ENCODE measurements at places on chromosomes 2 and 18. TPM values are rescaled to one million over a fixed set of nuclear protein-coding genes. Genes with fewer than 3 reads are reported as not detected.

GRCh38 chr18:8942021-8942908 lies 160.2 kb upstream of the NDUFV2 start:
- H3K4me1 ChIP-seq, result peaks cover 3% of the 10 kb centered on the region
- DNase-seq, result no peak
- no peaks in the 10 kb centered on the region for H3K27me3 ChIP-seq
- H3K36me3 ChIP-seq, result no peaks in the 10 kb centered on the region
- no peak overlapping the region for H3K27ac ChIP-seq
- H3K4me3 ChIP-seq, result no peak overlapping the region

DNA sequence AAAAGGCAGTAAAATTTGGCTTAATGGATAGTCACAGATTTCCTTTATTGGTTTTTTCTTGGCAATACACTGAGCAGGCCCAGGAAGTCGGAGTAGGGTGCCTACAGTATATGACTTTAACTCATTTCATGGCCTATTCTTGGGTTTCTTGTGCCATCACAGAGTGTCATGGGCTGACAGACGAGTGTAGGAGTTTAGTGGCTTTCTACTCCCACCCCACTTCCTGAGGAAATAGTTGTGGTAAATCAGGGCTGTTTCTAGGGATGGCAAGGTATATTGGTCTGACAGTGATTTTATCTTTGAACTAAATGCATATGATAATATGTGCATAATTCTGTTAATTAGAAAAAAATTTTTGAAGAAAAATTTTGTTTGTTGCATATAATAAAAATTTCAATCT lies 100.1 kb downstream of the PLCL1 start:
- H3K27me3 ChIP-seq, result no peaks in the 10 kb centered on the region
- no peak overlapping the region for H3K4me3 ChIP-seq
- peak; percentile 14 for DNase-seq
- H3K36me3 ChIP-seq, result no peaks in the 10 kb centered on the region

DNA sequence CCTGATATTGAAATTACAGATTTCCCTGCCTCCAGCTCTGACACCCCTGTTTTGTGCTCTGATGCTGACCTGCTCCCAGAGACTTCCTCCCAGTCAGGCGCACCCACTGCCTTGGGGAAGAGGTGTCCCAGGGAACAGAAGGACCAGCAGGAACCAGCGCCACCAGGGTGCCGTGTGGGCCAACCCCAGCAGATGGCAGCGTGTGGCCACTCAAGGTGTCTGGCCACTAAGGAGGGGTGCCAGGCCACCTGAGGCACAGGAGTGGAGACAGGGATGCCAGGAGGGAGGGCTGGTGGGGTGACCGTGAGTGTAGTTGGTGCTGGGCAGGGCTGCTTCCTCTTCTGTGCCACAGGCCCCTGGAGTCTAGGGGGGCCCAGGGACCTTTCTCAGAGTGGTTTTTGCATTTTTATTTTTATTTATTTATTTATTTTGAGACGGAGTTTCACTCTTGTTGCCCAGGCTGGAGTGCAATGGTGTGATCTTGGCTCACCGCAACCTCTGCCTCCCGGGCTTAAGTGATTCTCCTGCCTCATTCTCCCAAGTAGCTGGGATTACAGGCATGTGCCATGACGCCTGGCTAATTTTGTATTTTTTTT lies 56.0 kb downstream of the TEX44 start:
- H3K36me3 ChIP-seq, result no peaks in the 10 kb centered on the region
- H3K4me1 ChIP-seq, result peaks cover 17% of the 10 kb centered on the region
- DNase-seq, result peak; percentile 89

GRCh38 chr2:14654835-14655282 lies 22.3 kb downstream of the LRATD1 start:
- no peak overlapping the region for H3K4me3 ChIP-seq
- DNase-seq, result no peak
- H3K27ac ChIP-seq, result no peak overlapping the region
- no peaks in the 10 kb centered on the region for H3K27me3 ChIP-seq
- H3K4me1 ChIP-seq, result no peaks in the 10 kb centered on the region

- peak; percentile 92 for DNase-seq
- H3K4me1 ChIP-seq, result peaks cover 37% of the 10 kb centered on the region
These were observed 84.7 kb downstream of the GLI2 start for GRCh38 chr2:120820263-120820952.

DNA sequence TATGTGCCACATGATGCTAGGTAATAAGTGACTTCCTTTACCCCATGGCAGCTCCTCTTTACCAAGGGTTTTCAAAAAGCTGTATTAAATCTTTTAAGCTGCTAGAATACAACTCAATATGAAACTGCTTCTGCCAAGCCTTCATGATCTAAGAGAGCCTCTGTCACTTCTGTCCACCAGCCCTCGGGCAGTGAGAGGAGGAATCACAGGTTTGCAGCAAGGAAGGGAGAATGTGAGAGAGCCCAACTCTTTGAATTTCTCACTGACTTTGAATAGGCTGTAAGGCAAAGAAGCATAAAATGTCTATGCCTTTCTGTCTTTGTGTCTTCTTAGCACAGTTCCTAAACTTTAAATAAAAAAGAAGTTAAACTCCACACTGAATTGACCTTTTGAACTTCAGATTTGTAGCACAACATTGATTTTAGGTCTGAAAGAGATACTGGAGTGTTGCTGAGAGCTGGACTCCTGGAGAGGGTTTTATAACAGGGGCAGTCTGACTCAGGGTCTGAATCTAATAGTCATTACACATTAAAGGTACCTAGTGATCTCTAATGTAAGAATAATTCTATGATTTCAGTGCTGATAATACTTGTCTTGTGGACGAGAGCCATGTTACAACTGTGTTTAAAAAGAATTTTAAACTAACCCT lies 48.1 kb upstream of the SATB2 start:
- peaks cover 17% of the 10 kb centered on the region for H3K27me3 ChIP-seq
- DNase-seq, result no peak
- H3K4me1 ChIP-seq, result no peaks in the 10 kb centered on the region
- H3K27ac ChIP-seq, result no peak overlapping the region
- H3K4me3 ChIP-seq, result no peak overlapping the region

DNA sequence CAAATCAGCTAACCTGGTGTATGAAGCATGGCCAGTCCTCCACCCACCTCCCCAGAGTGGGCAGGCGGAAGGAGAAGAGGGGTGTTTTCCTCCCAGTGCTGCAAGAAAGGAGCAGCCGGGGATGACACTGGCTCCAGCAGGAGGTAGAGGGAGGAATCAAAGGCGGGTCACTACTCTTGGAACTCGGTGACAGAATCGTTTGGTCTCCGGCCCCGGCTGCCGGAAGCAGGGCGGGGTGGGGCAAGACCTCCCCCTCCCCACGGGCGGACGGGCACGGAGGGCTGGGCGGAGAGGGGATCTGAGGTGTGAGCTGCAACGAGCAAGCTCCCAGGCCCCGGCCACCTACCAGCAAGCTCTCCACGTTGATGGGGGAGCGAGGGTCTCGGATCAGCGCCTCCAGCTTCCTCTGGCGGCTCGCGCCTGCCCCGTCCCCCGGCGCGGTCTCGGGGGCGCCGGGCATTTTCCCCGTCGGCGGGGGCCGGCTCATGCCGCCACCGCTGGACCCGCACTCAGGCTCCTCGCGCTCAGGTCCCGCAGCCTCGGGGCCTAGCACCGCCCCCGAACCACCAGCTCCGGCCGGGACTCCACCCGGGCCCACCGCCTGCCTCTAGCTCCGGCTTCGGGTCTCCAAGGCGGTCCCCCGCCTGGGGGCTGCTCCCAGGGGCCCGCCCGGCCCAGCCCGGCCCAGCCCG lies 640 bp downstream of the ROCK2 start:
- peaks cover 61% of the 10 kb centered on the region for H3K4me1 ChIP-seq
- peak overlapping the region; percentile 82 for H3K4me3 ChIP-seq
- peak overlapping the region; percentile 96 for H3K27ac ChIP-seq
- H3K36me3 ChIP-seq, result no peaks in the 10 kb centered on the region
- no peaks in the 10 kb centered on the region for H3K27me3 ChIP-seq
- DNase-seq, result peak; percentile 32

Gene MAP3K19
- total RNA-seq, result 1.1 TPM

Gene DLX2
- not detected for total RNA-seq

DNA sequence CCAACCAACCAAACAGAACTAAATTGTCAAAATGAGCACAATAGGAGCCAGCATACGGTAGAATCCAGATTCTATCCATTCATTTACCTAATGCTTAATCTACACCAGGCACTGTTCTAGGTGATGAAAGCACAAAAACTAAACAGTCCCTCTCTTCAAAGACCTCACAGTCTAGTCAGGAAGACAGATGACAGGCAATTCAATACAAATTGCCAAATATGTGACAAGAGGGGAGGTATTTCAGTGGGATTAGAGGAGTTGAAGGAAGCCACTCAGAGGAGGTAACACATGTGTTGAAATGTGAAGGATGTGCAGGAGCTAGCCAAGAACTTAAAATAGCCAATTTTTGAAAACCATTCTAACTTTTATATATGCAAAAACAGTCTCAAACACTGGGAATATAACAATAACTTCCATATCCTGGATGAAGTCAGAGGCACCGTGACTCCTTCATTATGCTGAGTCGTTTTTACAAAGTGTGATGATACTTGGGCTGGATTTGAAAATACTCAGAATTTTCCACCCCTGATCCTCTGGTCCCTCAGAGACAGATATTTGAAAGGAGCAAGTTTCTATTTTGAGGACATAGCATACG lies 204.9 kb downstream of the PID1 start:
- no peaks in the 10 kb centered on the region for H3K27me3 ChIP-seq
- no peaks in the 10 kb centered on the region for H3K36me3 ChIP-seq

GRCh38 chr2:240956171-240956934 lies 42.1 kb upstream of the SNED1 start:
- DNase-seq, result peak; percentile 19
- no peak overlapping the region for H3K4me3 ChIP-seq
- no peak overlapping the region for H3K27ac ChIP-seq
- peaks cover 25% of the 10 kb centered on the region for H3K4me1 ChIP-seq
- peaks cover 44% of the 10 kb centered on the region for H3K27me3 ChIP-seq

GRCh38 chr18:24762511-24762910 lies 302.1 kb downstream of the HRH4 start:
- no peak overlapping the region for H3K27ac ChIP-seq
- H3K27me3 ChIP-seq, result no peaks in the 10 kb centered on the region
- H3K36me3 ChIP-seq, result no peaks in the 10 kb centered on the region
- no peak overlapping the region for H3K4me3 ChIP-seq
- DNase-seq, result no peak

Gene MYO3B
- not detected for total RNA-seq

- no peak overlapping the region for H3K4me3 ChIP-seq
- H3K4me1 ChIP-seq, result no peaks in the 10 kb centered on the region
- DNase-seq, result no peak
- no peaks in the 10 kb centered on the region for H3K27me3 ChIP-seq
- H3K27ac ChIP-seq, result no peak overlapping the region
These were observed 219.2 kb downstream of the FHOD3 start for GRCh38 chr18:36516726-36517125.

DNA sequence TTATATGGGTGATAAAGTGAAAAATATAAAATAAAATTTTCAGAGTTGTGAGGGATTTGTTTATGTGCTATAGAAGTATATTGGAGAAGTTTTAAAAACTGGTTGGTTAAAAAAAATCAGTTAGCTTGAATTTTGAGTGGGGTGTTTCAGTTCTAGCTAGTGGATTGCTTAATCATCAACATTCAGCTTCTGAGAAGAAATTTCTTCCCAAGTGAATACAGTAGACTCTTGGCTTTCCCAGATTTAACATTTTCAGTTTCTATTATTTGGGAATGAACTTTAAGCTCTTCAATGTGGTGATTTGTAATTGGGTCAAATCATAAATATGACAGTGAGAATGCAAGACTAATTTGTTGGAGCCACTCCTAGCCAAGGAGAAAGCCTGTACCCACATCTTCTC lies 120.8 kb downstream of the PLCL1 start:
- H3K4me1 ChIP-seq, result no peaks in the 10 kb centered on the region
- DNase-seq, result no peak
- no peaks in the 10 kb centered on the region for H3K27me3 ChIP-seq
- no peak overlapping the region for H3K27ac ChIP-seq
- H3K36me3 ChIP-seq, result no peaks in the 10 kb centered on the region

DNA sequence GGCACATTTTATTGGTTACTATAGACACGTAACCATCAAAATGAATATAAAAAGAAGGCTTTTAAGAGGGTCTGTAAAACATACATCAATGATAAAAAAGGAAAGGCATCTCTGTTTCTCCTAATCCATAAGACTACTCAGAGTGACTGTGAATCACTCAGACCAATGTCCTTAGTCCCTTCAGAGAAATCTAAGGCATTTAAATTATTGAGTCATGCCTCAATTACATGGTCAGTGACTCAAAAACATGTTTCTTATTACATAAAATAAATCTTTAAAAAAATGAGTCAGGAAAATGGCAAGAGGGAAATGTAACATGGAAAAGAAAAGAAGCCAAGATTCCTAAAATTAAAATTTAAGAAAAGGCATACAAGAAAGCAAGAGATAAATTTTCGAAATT lies 146.6 kb downstream of the ERBB4 start:
- DNase-seq, result no peak
- H3K27me3 ChIP-seq, result no peaks in the 10 kb centered on the region
- H3K4me3 ChIP-seq, result no peak overlapping the region
- no peaks in the 10 kb centered on the region for H3K4me1 ChIP-seq

Gene LIPG
- total RNA-seq, result 3.5 TPM

- H3K4me1 ChIP-seq, result no peaks in the 10 kb centered on the region
- H3K36me3 ChIP-seq, result no peaks in the 10 kb centered on the region
- no peak for DNase-seq
- H3K27me3 ChIP-seq, result no peaks in the 10 kb centered on the region
- H3K27ac ChIP-seq, result no peak overlapping the region
These were observed 298.0 kb upstream of the SOX11 start for GRCh38 chr2:5394223-5394622.

GRCh38 chr18:8847900-8848299 lies 142.5 kb downstream of the MTCL1 start:
- no peaks in the 10 kb centered on the region for H3K36me3 ChIP-seq
- H3K27me3 ChIP-seq, result no peaks in the 10 kb centered on the region
- H3K4me1 ChIP-seq, result no peaks in the 10 kb centered on the region
- no peak overlapping the region for H3K27ac ChIP-seq

DNA sequence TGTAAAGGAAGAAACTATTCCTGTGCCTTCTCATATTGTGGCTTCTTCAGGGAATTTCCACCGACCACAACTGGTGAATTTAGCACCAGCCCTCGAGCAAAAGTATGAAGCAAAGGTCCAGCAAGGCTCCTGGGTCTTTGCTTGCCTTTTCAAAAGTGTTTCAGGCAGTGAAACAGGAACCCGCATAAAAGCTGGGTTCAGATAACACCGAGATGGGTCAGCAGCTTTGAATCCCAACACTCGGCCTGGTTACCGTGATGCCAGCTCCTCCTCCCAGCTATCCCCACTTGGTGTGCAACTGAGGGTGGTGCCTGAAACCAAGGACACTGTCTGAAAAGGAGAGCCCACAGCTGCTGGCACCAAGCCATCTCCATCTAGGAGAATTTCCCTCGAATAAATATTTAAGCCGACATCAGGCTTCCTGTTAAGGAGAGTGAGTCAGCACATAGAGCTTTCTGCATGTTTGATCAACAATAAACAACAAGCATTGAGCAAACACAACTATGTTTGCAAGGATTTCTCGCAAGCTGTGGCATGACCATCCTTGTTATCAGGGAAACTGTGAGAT lies 69.5 kb downstream of the ANTXR1 start:
- peak overlapping the region; percentile 79 for H3K27ac ChIP-seq
- H3K27me3 ChIP-seq, result no peaks in the 10 kb centered on the region
- peaks cover 30% of the 10 kb centered on the region for H3K4me1 ChIP-seq
- DNase-seq, result peak; percentile 72
- peaks cover 11% of the 10 kb centered on the region for H3K36me3 ChIP-seq

GRCh38 chr2:14185906-14186305 lies 446.6 kb upstream of the LRATD1 start:
- DNase-seq, result no peak
- no peaks in the 10 kb centered on the region for H3K27me3 ChIP-seq
- no peak overlapping the region for H3K4me3 ChIP-seq

GRCh38 chr2:99846462-99847107 lies 295.8 kb downstream of the AFF3 start:
- no peak overlapping the region for H3K4me3 ChIP-seq
- H3K27me3 ChIP-seq, result no peaks in the 10 kb centered on the region
- no peak overlapping the region for H3K27ac ChIP-seq
- H3K36me3 ChIP-seq, result no peaks in the 10 kb centered on the region
